ENCODE measurements at places on chromosomes 2 and 18.

- no peak for DNase-seq
These were observed 307.3 kb upstream of the MEIS1 start for GRCh38 chr2:66127656-66128055.

- no peak for DNase-seq
These were observed 20.4 kb upstream of the DAPL1 start for GRCh38 chr2:158774681-158775080.

GRCh38 chr18:37364237-37364636 lies 201.4 kb downstream of the CELF4 start:
- no peak for DNase-seq

DNA sequence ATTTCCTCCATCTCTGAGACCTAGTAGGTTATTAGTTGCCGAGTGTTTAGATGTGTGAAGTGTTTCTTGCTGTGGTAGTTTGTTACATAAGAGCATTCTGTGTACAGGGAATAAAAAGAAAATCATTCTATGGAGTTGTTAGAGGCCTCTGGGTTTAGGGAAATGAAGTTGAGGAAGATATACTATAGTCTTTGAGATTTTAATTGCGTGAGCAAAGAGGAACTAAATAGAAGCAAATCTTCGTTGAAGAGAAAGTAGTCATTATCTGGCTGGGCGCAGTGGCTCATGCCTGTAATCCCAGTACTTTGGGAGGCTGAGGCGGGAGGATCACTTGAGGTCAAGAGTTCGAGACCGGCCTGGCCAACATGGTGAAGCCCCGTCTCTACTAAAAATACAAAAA lies 19.0 kb downstream of the USP39 start:
- no peak for DNase-seq

- no peak for DNase-seq
These were observed 38.3 kb upstream of the EPB41L3 start for GRCh38 chr18:5582076-5582475.

GRCh38 chr2:191287820-191288219 lies 42.6 kb downstream of the MYO1B start:
- no peak for DNase-seq

DNA sequence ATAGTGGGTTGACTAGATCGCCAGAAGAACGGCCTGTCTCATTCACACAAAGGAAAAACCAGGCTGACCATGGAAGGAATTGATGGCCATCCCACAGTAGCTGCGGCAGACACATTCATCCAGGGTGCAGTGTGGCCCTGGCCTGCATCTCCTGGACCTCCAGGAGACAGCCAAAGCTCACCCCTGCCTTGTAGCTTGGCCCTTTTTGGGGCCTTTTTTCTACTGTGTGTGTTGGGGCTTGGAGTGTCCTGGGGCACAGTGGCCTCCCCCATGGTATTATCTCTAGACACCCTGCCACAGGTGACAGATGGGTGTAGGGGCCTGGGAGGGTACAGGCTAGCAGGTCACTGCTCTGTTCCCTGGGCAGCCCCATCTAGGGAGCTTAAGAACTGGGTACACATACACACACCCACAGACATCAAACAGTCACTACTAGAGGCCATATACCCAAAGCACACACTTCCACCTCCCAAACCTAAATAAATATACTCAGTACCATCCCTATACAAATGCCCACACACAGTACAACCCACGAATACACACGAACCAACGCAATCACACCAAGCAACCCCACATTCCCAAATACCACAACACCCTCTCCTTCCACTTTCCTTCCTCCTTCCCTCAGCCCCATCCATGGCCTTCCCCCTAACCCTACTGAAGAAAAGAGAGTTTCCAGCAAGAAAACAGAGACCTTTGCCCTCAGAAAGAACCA lies 8.6 kb downstream of the EN1 start:
- DNase-seq = no peak

- DNase-seq = no peak
These were observed 13.1 kb downstream of the SOS1 start for GRCh38 chr2:39107724-39108273.

DNA sequence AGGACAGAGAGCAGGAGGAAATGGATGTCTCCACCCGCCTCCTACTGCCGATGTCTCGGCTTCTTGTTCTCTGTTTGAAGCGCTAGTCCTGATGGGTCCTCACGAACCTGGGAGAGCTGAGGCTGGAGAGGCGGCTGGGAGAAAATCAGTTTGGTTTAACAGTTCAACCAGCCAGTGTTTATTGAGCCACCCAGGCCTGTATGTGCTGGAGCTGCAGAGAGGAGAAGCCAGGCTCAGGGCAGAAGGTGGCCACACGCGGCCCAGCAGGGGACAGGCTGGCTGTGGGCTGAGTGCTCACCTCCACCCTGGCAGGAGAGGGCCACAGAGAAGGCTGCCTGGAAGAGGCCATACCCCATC lies 202.1 kb downstream of the CYP26B1 start:
- DNase-seq = no peak

DNA sequence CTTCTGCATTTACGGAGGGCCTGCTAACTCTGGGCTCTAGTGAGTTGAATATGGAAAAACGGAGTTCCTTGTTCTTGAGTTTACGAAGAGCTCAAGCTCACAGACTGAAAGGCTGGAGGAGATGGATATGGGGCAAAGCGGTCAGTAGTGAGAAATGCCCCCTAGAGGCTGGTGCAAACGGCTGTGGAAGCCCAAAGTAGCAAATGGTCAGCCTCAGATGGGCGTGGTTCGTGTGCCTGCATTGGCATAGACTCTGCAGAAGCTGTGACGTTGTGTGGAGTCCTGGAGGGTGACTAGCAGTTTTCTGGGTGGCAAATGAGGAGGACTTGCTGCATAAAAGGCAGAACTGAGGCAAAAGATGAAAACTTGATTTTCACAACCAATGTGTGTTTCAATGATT lies 93.6 kb upstream of the TWIST2 start:
- no peak for DNase-seq

- DNase-seq = no peak
These were observed 45.5 kb downstream of the CERS6 start for GRCh38 chr2:168501466-168502065.

GRCh38 chr2:222261504-222261903 lies 37.3 kb downstream of the PAX3 start:
- no peak for DNase-seq

GRCh38 chr2:174589334-174589733 lies 8.3 kb downstream of the WIPF1 start:
- no peak for DNase-seq

DNA sequence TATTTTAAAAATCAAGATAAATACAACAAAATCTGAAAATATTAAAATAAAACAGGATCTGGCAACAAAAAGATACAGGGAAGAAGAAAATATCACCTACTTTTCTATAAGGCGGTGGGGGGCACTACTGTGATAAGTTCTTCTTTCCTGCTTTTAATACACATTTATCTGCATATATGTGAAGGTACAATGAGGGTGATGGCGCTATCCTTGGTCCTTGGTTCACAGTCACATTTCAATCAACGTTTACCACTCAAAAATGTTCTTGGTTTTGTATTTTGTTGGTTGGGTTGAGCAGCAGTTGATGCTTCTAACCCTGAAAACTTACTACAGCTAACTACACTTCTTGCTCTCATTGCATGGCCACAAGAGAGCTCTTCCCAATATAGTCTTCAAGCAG lies 112.4 kb downstream of the COL6A3 start:
- no peak for DNase-seq

GRCh38 chr2:85273738-85274731 lies 53.8 kb downstream of the TGOLN2 start:
- no peak for DNase-seq

DNA sequence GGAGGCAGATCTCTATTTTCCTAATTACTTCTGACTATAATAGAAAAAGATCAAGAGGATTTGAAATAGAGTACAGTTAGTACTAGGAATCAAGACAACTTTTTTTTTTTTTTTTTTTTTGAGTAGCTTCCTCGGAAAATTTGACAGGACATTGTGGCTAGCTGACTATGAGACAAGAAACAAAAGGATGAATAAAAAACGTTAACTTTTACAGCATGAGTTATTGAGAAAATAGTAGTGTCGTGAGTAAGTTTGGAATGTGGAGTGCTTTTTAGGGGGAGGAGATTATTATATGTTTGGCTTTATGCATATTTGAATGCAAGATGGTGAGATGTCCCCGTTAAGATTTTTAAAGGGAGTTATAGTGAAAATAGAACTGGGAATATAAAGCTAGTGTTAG lies 27.7 kb upstream of the CPS1 start:
- no peak for DNase-seq

DNA sequence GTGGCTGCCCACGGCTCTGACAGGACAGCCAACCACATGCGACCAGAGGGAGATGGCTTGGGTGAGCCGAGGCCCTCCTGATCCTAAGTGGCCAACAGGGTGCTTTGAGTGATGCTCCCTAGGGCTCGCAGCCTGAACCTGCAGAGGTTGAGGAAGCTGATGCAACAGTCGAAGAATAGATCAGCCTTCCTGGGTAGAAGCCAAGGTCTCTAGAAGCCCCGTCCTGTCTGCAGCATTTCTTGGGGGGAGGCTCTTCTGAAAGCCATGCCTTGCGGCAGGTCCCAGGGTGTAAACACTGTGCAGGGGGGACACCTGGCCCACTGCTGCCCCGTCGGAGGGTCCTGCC lies 136.4 kb downstream of the HDAC4 start:
- DNase-seq = no peak

GRCh38 chr18:61972389-61973264 lies 79.8 kb upstream of the RNF152 start:
- no peak for DNase-seq

- DNase-seq = no peak
These were observed 10.7 kb upstream of the FAHD2A start for GRCh38 chr2:95391641-95392310.

DNA sequence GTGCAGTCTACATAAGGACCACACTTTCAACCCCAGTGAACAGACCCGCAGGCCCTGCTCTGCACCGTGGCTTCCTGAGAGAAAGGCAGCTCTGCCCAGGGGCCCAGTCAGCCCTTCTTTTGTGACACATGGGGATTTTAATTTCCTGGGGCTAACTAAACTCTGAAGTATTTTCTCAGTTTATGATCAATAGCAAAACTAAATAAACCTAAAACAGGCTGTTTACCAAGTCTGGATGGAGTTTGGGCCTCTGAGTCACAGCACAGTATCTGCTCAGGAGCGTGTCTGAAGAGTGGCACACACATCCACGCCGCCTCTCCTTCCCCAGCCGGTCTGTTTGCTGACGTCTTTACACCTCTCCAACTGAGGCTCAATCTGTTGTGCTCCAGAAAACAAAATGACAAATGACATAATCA lies 72.3 kb downstream of the LDLRAD4 start:
- peak; percentile 47 for DNase-seq

GRCh38 chr18:33472509-33472908 lies 32.0 kb upstream of the CCDC178 start:
- no peak for DNase-seq

All from stimulated activated CD4-positive, alpha-beta T cell treated with anti-CD3 and anti-CD28 coated beads, Interleukin-2, amount 100 ng/mL, for 24 hours (primary cell).